ENCODE measurements at places on chromosomes 5 and 9. TPM values are rescaled to one million over a fixed set of nuclear protein-coding genes. Genes with fewer than 3 reads are reported as not detected.

Gene RLN1
- total RNA-seq: 1.2 TPM

Gene SOHLH1
- total RNA-seq: 0.21 TPM

- no peak overlapping the region for H3K27ac ChIP-seq
- no peaks in the 10 kb centered on the region for H3K36me3 ChIP-seq
- DNase-seq: no peak
- no peaks in the 10 kb centered on the region for H3K27me3 ChIP-seq
- H3K4me3 ChIP-seq: no peak overlapping the region
Measured at GRCh38 chr5:3701694-3702093, 106.1 kb downstream of the IRX1 start.

- H3K4me1 ChIP-seq: peaks cover 9% of the 10 kb centered on the region
- H3K36me3 ChIP-seq: no peaks in the 10 kb centered on the region
Measured at GRCh38 chr5:34496701-34497469, 159.2 kb upstream of the RAI14 start.

DNA sequence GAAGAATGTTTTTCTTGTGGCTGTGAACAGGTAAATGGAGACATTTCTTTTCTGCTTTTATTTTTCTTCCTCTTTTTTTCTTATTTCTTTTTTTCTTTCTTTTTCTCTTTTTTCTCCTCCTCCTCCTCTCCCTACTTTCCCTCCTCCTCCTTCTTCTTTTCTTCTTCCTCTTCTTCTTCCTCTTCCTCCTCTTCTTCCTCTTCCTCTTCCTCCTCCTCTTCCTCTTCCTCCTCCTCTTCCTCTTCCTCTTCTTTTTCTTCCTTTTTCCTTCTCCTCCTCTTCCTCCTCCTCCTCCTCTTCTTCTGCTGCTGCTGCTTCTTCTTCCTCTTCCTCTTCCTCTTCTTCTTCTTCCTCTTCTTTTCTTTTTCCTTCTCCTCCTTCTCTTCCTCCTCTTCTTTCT, 65.3 kb upstream of the NTRK2 start:
- H3K27me3 ChIP-seq: no peaks in the 10 kb centered on the region
- no peak overlapping the region for H3K4me3 ChIP-seq
- no peaks in the 10 kb centered on the region for H3K4me1 ChIP-seq
- DNase-seq: no peak

DNA sequence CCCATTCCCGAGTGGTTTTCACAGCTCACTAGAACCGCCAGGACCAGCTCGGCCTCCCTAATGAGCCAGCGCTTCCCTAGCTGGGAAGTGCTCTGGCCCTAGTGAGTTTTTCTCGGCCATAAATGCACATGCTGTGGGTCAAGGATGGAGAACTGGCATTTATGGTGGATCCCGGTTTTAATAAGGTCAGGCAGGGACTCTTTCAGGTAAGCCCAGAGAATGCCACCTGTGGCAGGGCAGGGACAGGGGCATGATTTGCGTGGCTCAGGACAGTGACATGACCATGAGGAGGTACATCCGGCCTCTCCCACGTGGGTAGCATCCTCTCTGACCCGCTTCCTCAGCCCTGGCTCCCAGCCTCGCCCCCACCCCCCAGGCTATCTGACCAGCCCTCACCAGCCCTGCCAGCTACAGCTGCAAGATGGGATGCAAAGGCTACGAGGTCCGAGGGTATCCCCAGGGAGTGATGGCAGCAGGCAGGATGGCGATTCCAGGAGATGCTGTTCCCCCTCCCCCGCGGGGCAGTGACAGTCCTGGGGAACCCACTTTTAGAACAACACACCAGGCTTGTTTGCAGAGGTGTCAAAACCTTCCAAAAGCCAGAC, 60.3 kb upstream of the ADAMTS2 start:
- no peaks in the 10 kb centered on the region for H3K4me1 ChIP-seq
- no peaks in the 10 kb centered on the region for H3K27me3 ChIP-seq
- no peak overlapping the region for H3K4me3 ChIP-seq
- no peak for DNase-seq
- no peaks in the 10 kb centered on the region for H3K36me3 ChIP-seq
- H3K27ac ChIP-seq: no peak overlapping the region

DNA sequence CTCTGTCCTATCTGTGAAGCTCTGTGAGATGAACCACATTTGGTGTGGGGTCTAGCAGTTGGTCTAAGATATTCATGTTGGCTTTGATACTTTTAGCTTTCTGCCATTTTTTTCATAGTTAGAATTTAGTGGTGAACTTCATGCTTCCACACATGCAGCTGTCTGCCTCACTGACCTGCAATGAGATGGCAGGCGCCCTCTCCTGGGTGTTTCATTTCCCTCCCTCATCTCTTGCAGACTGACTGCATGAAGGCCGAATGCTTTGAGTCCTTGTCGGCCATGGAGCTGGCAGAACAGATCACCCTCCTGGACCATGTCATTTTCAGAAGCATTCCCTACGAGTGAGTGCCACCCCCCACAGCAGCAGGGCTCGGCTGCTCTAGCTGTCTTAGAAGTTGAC, 26.1 kb upstream of the CKMT2 start:
- no peaks in the 10 kb centered on the region for H3K27me3 ChIP-seq
- H3K4me1 ChIP-seq: no peaks in the 10 kb centered on the region
- DNase-seq: peak; percentile 72
- H3K27ac ChIP-seq: no peak overlapping the region

All from GM23338 (cell line).